Activated gamma-delta T cell (primary cell): ENCODE measurements at places on chromosomes 2 and 18.

DNA sequence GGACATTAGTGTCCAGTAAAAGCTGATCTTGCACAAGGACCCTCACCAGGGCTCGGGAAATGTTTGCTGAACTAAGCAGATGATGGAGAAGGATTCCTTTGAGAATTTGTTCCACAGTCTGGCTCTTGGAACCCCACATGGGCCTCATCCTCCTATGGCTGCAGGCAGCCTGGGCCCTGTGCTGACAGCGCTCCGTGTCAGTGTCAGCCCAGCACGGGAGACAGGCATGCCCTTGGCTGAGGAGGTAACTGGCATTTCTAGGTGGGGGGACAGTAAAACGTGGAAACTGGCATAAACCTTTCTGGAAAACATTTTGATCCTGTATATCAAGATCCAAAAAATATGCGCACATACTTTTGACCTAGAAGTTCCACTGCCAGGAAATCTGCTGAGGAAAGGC is 10.5 kb downstream of the PTMA start:
- DNase-seq = no peak

DNA sequence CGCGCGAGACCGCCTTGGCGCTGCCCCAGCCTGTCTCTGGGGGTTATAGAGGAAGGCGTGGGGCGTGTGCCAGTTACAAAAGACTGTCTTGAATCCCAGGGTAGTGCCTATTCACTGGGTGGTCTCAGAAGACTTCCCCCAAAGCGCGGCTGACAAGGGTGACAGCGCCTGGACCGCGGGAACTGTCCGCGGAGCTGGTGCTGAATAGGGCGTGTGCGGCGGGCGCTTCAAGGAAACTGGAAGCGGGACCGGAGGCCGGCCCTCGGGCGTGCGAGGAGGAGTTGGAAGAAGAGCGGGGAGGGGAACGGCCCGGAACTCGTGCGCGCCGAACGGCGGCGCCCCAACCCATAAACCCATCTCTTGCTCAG is 2.3 kb downstream of the EGR4 start:
- DNase-seq = no peak

GRCh38 chr18:36595046-36595817 is 233.6 kb downstream of the TPGS2 start:
- no peak for DNase-seq

DNA sequence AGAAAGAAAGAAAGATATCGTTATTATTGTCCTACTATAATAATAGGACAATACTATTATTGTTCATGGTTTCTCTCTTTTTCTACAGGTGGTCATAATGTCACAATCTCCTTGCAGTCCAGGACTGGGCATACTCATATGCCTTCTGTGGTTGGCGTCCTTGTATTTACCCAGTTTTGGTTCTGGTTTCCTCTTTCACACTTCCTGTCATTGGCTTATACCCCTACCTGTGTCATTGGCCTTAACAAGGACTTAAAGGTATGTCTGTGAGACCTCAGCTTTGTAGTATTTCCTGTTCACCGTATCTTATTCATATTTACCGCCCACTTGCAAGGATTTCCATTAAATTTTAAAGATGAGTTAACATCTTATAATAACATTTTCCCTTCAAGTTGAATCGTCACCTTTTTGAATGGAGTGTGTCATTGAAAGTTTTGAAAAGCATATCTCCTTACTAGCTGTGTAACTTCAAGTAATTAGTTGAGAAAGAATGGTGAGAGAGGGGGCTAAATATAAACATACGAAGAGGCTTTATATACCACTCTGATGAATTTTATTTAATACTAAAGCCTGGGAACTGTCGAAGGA is 36.5 kb upstream of the HTR2B start:
- no peak for DNase-seq

- DNase-seq = no peak
Observed at GRCh38 chr18:74949611-74950010, 259.3 kb downstream of the PTGR3 start.

- no peak for DNase-seq
Observed at GRCh38 chr2:237191714-237192081, 106.0 kb downstream of the COPS8 start.

GRCh38 chr18:54726143-54726542 is 102.1 kb upstream of the RAB27B start:
- no peak for DNase-seq

GRCh38 chr2:60992985-60993392 is 24.5 kb upstream of the PEX13 start:
- DNase-seq = no peak

GRCh38 chr2:20611077-20611843 is 39.6 kb downstream of the HS1BP3 start:
- no peak for DNase-seq

- no peak for DNase-seq
Observed at GRCh38 chr2:236998758-236999157, 86.9 kb upstream of the COPS8 start.

GRCh38 chr2:58571181-58571852 is 330.2 kb upstream of the FANCL start:
- DNase-seq = no peak

DNA sequence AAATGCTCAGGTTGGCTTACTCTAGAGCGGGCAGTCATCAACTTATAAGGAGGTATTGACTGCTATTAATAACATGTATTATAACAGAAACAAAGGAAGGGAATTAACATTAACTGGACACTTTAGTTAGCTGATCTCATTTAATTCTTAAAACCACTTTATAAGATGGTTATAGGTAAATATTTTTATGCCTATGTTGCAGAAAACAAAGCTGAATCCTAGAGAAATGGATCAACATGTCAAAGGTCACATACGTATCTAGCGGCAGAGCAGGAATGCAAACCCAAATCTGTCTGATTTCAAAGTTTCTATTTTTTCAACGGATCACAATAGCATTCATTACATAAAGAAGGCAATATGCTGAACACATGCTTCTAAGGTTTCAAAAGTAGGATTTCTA is 200.0 kb downstream of the PDE1A start:
- DNase-seq = no peak

GRCh38 chr2:183511154-183511553 is 386.9 kb downstream of the NUP35 start:
- no peak for DNase-seq

DNA sequence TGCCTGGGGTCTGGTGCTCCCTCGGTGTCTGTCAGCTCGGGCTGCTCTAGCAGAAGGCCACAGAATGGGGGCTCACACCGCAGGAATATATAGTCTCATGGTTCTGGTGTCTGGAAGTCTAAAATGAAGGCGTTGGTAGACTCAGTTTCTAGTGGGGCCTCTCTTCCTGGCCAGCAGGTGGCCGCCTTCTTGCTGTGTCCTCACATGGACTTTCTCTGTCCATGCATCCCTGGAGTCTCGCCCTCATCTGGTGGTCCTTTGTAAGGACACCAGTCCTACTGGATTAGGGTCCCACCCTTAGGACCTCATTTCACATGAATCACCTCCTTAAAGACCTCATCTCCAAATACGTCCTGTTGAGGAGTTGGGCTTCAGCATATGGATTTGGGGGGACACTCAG is 65.7 kb downstream of the RRM2 start:
- no peak for DNase-seq

GRCh38 chr18:1147730-1148129 is 243.1 kb downstream of the ADCYAP1 start:
- DNase-seq = no peak

- DNase-seq = no peak
Observed at GRCh38 chr2:11123856-11124759, 31.2 kb upstream of the SLC66A3 start.

DNA sequence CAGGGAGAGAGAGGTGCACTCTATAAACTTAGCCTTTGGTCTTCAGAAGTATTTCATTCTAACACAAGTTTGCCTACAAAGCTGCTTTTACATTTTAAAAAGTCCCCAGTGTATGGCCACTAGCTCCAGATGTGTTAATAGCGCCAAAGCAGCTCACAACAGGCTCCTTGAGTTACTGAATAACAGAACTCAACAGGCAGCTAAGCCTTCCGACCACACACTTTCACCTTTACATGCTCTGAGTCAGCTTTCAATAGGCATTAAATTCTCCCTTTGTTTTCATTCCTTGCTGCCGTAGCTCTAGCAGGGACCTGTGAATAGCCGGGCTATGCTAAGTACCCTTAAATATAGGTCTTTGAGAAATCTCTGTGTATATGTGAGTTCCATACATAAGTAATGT is 262.8 kb upstream of the PARD3B start:
- no peak for DNase-seq

GRCh38 chr2:218824004-218824403 is 7.6 kb downstream of the PRKAG3 start:
- no peak for DNase-seq

DNA sequence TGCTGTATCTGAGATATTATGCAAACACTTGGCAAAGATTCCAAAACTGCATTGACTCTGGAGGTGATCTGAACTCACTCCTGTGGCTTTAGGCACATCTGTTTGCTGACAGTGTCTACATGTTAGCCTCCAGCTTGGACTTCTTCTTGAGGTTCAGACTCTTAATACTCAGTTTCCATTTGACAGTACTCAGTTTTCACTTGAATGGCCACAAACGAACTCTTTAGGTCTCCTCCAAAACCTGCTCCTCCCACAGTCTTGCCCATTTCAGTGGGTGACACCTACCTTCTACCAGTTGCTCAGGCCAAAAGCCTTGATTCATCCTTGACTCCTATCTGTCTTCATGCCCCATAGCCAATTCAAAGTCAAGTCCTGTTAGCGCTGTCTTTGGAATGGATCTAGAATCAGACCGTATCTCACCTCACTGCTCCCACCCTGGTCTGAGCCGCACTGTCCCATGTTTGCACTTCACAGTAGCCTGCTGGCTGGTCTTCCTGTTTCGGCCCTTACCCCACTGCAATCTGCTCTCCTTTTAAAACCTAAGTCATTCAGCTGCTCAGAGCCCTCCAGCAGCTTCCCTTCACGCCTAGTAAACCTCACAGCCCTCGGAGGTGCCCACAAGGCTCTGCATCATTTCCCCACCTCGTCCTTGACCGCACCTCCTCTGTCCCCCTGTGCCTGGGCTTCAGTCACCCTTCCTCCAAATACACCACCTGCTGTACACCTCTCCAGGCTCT is 10.5 kb downstream of the ATG16L1 start:
- no peak for DNase-seq

GRCh38 chr2:237297421-237298150 is 116.4 kb downstream of the COL6A3 start:
- no peak for DNase-seq

- no peak for DNase-seq
Observed at GRCh38 chr2:19261061-19261460, 97.4 kb downstream of the OSR1 start.

DNA sequence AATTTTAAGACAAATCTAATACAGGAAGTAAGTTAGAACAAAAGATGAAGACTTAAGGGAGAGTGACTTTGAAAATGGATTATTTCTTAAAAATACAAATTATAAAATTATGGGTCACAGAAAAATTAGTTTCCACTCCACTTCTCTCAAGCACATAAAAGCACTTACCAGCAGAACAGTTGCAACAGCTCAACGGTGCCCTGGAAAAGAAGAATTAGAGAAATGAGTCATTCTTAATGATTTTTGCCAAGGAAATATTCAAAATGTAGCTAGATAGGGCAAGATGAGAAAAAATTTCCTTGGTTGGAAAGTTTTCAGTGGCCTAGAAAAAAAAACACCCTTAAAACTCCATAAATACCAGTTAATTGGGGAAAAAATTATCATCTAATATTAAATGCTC is 2185.6 kb upstream of the CELF4 start:
- no peak for DNase-seq
